CD4-positive, alpha-beta T cell treated with Interleukin-2 at 100 ng/mL for 4 hours (primary cell): ENCODE measurements at places on chromosomes 13 and 19.

DNA sequence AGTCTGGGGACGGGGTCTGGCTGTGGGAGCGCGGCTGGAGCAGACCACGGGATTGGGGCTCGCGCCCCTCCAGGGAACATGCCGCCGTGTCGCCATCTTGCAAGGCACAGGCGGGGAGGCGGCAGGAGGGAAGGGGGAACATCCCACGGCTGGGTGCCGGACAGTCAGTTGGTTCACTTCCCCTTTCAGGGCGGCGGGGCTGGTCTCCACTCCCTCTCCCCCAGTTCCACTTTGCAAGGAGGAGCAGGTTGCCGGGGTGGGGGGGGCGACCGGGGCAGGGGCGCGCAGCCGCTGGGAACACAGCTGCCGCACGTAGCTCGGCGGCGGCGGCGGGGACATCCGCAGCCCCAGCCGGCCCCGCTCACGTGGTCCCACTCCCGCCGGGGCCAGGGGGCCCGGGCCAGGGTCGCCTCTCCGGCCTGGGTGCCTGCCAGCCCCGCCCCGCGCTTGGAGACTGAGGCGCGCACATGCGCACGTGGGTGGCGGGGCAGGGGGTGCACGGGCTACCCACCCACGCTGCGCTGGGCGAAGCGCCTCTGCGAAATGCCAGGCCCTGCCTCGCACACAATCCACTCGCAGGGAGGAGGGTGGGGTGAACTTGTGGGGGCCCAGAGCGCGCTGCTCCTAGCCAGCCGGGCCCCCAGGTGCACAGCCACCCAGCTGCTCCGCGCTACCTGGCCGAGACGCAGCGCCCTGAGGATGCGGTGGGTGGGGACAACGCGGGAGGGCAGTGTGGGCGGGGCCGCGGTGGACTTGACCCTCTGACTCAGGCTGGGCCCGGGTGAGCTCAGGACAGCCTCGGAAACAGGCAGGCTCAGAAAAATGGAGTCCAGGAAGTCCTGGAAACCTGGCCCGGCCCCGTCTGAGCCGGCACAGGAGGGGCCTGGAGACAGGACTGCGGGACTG lies 6.4 kb downstream of the KLF16 start:
- DNase-seq = no peak

DNA sequence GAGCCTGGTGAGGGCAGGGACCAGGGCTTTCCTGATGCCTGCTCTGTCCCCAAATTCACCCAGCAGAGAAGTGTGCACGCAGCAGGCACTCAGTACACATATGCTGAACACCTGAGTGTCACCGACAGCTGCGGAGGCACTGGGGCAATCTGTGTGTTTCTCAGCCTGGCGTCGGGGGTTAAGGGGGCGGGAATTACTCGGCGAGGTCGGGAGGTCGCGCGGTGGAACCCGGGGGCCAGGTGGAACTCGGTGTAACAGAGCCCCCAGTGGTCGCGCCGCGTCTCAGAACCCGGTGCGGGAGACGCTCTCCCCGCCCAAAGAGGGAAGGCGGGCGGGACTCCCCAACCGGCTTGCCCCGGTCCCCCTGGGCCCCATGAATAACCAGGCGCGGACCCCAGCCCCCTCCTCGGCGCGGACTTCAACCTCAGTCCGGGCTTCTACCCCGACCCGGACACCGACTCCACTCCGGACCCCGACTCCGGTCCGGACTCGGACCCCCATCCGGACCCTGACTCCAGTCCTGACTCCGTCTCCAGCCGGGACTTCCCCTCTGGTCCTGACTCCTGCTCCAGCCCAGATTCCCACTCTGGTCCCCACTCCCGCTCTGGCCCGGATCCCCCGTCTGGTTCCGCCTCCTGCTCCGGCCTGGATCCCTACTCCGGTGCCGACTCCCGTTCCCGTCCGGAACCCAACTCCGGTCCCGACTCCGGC lies at the start of gene SELENOV:
Gene SELENOV (plus strand): TSS at position 300 of the 711 bp plus-strand sequence. CDS start 74 bp downstream, at position 374.
- no peak for DNase-seq

DNA sequence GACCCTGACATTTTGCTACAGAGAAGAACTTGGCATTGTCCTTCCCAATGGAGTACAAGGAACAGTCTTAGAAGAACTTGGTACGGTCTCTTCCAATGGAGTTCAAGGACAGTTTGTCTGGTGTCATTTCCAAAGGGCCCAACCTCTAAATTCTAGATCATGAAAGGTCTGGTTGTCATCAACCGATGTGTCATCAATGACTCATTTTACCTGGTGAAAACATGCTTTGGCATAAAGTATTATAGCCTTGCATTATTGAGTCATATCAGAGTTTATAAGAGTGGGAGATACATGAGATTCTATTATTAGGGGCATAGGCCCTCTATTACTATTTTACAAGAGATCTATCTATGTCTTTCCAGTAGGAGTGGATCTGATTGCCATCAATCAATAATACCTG lies 4.3 kb downstream of the CYP2B6 start:
- DNase-seq = peak; percentile 5

GRCh38 chr19:1321539-1321938 lies 35.9 kb downstream of the EFNA2 start:
- no peak for DNase-seq

- no peak for DNase-seq
Observed at GRCh38 chr13:94162289-94162688, 317.2 kb downstream of the DCT start.
